ENCODE measurements at places on chromosomes 11 and 22.

- DNase-seq = no peak
These were observed 10.4 kb downstream of the LARGE1 start for GRCh38 chr22:33909911-33910310.

- no peak for DNase-seq
These were observed 73.8 kb upstream of the ARFGAP3 start for GRCh38 chr22:42930810-42931420.

- DNase-seq = no peak
These were observed 847 bp downstream of the ME3 start for GRCh38 chr11:86671531-86672006.

DNA sequence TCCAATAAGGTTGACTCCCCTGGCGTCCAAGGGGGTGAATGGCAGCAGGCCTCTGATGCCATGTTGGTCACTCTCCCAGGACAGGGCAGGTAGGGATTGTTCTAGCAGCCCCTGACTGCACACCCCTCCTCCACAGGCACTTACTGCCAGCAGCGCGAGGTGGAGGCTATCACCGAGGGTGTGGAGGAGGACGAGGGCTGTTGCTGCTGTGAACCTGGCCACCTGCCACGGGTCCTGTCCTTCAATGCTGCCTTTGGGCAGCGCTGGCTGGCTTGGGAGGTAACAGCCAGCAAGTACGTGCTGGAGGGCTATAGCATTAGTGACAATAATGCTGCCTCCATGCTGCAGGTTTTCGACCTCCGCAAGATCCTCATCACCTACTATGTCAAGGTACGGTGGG, 7.7 kb upstream of the SIPA1 start:
- DNase-seq = no peak

GRCh38 chr11:118226296-118226695, 1.5 kb upstream of the JAML start:
- DNase-seq = no peak

Data from BJ (cell line).